ENCODE measurements at places on chromosomes 7 and 10.

DNA sequence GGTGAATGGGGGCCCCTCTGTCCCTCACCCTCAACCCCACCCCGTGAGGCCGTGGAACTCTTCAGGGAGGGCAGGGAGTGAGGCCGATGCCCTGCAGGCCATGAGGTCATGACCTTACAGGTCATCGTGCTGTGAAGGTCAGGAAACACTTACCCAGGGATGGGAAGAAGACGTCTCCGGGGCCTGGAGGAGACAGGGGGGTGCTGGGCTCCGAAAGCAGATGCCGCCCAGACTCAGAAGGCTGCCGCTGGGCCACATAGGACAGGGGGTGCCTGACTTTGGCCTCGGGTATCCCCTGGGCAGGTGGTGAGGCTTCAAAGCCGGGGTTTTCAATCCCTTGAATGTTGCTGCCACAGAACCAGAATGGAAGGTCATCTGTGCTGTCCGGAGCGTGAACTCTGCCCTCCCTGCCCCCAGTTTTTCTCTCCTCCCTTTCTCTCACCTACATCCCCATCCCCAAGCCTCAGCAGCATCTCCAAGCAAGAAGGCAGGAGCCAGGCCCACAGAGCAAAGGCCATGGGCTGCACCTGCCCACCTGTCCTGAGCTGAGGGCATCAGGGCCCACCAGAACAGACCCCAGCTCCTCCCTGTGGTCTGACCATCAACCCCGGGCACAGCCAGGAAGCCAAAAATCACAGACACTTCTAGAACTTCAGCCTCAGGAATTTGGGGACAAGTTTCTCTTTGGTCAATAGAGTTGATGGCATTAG lies 21.6 kb downstream of the VSIR start:
- DNase-seq = no peak

DNA sequence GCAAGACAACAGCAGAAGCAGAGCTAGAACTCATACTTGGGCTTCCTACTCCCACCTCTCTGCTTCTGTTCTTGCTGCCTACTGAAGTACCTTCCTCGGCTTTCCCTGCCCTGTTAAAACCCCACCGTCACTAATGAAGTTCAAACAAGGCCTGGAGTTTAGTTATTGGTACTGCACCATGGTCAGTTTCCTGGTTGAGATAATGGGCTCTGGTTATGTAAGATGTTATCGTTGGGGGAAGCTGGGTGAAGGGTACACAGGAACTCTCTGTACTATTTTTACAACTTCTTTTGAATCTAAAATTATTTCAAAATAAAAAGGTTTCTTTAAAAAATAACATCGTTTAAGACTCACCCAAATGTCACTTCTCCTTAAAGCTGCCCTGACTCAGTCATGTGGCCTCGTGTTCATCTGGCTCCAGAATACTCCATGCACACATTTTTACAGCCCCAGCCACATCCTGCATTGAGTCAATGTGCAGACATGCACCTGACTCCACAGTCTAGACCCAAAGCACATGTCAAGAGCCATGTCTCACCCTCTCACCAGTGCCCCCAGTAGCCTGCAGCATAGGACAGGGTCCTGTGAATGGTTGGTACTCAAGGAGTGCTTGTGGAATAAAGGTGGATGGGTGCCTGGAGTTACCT lies 36.9 kb upstream of the AQP1 start:
- peak; percentile 7 for DNase-seq

GRCh38 chr7:44637788-44638594 lies 31.6 kb downstream of the OGDH start:
- DNase-seq = peak; percentile 98

- DNase-seq = no peak
These were observed 4.2 kb downstream of the CLDN12 start for GRCh38 chr7:90407484-90407821.

DNA sequence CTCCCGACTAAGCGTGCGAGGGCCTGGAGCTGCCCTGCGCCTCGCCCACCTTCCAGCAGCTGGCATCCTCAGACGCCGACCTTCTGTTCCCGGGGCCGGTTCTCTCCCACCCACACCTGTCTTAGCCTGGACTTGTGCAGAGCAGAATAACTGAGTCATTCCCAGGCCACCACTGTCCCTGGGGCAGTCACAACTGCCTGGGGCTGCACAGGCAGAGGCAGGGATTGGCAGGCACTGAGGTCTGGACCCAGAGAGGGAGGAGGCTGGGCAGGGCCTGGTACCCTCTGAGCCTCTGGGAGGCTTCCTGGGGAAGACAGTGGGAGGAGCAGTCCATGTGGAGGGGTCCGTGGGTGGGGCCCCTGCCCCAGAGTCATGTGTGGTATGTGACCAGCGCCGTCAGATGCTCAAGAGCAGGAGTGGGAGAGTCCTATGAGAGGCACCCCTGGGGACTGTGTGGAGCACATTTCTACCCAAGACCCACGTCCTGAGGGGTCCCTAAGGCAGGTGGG lies 74.3 kb downstream of the NKX6-2 start:
- DNase-seq = no peak

- peak; percentile 15 for DNase-seq
These were observed 146.3 kb downstream of the TCF7L2 start for GRCh38 chr10:113096128-113096996.

- DNase-seq = no peak
These were observed 306.1 kb downstream of the DGKB start for GRCh38 chr7:14596421-14596820.

- DNase-seq = no peak
These were observed 1.6 kb downstream of the KIAA1217 start for GRCh38 chr10:24210501-24210900.

GRCh38 chr10:68251151-68251550 lies 19.2 kb upstream of the ATOH7 start:
- no peak for DNase-seq

GRCh38 chr10:9602998-9603397 lies 1414.7 kb upstream of the CELF2 start:
- no peak for DNase-seq

- no peak for DNase-seq
These were observed 16.5 kb downstream of the YKT6 start for GRCh38 chr7:44217223-44217714.

DNA sequence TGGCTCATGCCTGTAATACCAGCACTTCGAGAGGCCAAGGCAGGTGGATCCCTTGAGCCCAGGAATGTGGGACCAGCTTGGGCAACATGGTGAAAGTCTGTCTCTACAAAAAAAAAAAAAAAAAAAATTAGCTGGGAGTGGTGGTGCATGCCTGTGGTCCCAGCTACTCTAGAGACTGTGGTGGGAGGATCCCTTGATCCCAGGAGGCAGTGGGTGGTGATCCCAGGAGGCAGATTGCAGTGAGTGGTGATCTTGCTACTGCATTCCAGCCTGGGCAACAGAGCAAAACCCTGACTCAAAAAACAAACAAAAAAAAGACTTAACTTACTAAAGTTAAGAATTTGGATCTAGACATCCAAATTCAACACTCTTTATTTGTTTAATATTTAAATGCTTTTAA lies 10.2 kb upstream of the ADO start:
- no peak for DNase-seq

DNA sequence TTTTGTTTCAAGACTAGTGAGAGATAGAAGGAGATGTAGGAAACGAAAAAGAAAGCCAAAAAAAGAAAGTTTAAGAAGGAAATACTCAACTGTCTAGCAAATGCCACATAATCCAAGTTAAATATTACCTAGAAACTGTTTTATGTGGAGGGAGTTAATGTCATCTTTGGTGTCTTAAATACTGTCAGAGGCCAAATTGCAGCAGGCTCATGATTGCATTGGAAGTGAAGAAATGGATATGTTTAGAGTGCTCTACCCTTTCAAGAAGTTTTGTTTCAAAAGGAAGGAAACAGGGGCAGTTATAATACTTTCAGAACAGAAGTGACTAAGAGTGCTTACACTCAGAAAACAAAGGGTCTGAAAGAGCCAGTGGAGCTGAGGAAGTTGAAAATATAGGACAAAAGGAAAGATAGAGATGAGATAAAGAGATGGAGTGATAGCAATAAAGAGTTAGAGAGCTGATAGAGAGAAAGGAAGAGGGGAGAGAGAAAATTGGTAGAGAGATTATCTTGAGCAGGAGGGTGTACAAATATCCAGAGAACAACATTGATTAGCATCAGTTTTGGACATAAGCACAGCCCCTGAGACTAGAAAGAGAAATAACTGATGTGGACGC lies 28.0 kb upstream of the GNAI1 start:
- peak; percentile 27 for DNase-seq

DNA sequence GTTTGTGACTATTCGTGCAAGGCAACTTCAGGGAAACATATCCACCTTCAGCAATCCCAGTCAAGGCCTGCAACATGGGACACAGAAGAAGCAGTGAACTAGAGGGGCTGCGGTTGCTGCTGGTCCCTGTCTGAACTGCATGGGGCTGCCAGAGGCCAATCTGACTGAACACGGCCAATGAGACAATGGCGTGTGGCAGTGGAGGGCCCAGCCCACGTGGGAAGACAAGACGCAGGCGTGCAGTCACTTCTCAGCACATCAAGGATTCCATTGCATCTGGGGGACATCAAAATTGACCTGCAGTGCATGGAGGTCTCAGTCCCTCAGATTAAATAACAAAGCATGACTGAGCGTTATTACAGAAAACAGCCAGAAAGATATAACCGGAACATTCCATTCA lies 215.9 kb downstream of the HECW1 start:
- no peak for DNase-seq

GRCh38 chr7:98086281-98086718 lies 20.4 kb upstream of the LMTK2 start:
- DNase-seq = no peak

DNA sequence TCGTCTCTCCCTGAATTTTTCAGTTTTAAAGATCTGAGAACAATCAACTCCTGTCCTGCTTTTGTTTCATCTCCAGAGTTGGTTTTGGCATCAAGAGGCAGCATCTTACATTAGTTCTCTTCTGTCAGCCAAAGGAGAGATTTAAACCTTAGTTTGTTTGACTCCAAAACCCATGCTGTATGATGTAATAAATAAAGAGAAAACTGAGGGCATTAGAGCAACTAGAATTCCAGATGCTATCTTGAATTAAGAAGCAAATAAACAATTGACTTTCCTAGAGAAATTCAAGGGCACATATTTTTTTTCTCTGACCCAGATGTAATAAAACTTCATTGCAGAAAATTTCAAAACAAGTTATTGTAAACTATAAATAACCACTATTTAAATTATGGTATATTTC lies 54.4 kb downstream of the INHBA start:
- DNase-seq = no peak

DNA sequence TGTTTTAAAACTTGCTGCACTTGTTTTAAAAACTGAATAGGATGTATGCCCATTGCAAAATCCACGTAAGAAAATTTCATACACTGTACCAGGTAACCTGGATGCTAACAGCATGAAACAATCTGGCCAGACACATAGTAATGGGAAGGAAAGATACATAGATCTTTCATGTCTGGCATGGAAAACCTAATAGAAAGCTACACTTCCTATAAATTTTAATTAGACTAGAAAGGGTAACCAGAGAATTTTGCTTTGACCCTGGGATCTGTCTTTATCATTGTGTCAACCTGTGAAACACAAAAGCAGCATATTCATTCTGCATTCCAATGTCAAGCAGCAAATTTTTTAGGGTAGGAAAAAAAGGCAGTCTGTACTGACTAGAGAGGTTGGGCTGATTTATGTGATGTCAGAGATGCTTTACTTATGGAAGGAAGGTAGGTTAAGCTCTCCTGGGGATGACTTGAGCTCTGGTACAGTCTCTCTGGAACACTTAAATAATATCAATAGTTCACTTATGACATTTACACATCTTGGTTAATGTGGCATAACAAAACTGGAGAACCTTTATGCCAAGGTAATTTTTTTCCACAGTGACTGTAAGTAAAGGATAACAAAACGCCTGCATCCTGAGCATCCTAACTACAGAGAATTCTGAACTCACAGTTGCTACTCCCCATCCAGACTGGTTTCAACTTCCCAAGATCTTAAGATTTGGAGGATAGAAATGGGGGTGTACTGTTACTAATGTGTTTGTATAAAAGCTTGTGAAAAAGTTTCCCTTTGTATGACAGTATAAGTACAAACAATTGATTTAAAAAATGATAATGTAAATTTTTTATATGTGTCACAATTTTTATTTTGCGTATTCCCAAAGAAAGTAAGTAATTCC lies 44.7 kb downstream of the DOCK4 start:
- no peak for DNase-seq

DNA sequence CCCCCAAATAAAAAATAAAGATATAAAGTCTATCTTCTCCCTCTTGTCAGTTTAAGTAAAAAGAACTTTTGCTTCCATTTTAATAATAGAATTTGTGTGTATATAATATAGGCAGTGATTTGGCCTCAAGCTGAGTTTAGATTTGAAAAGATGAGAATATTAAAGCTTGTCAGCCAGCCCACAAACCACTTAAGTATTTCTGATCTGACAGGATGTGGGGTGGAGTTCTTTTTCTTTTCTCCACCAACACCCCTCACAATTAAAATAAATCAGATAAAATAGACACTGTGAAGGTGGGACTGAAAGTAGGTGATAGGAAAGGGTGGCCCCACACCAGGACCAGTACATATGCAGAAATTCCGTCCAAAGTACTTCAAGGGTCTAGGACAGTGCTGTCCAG lies 714.1 kb downstream of the AUTS2 start:
- DNase-seq = no peak

DNA sequence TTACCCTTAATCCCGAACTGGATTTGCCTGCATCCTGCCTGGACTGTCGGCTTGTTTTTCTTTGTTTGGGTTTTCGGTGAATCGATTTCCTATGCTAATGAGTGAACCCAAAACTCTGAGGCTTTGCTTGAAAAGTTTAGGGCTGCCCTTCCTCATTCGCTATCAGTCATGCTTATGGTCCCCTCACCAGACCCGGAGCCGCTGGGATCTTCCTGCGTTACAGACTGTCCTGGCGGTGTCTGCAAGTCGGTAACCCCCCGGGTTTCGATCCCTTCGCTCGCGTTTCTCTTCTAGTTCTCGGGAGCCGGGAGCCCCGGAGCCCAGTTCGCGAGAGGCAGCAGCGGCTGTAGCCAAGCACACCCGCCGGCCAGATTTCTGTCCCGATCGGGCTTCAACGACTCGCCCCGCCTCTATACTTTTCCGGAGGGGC lies 2.2 kb downstream of the EMX2 start:
- DNase-seq = no peak

DNA sequence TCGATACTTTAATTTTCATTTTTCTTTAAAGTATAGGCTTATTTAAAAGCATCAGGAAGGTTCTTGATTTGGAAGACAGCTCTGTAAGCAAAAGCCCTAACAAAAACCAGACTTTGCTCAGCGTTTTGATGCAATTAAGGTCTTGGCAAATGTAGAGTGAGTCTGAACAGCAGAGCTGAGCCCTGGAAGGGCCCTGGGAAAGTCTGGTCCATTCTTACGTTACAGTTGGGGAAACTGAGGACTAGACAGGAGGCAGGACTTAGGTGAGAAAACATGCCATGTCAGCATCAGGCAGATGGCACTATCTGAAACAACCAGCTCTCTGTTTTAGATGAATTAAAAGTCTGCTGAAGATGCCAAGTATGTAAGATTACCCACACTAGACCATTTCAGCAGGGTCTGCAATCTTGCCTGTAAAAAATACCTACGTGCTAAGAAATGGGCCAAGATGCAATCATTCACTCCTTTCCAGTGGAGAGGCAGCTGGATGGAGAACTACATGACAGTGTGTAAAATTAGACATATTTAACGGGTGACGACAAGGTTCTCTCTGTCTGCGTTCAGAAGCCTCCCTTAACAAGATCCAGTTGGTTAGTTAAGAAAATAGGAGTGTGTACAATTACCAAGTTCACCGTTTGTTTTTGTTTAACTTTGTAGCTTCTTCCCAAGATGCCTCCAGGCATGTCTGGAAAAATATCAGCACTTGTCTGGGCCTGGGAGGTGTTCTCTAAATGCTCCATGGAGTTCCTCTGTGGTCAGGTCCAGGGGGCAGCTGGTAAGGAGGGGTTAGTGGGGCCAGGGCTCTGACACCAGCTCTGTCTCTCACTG lies 502.3 kb upstream of the ZMIZ1 start:
- DNase-seq = no peak
